AG09309 (cell line): ENCODE measurements at places on chromosomes 3 and 15.
A peak's percentile ranks its signal among the peaks of the same experiment; 100 is the strongest.

DNA sequence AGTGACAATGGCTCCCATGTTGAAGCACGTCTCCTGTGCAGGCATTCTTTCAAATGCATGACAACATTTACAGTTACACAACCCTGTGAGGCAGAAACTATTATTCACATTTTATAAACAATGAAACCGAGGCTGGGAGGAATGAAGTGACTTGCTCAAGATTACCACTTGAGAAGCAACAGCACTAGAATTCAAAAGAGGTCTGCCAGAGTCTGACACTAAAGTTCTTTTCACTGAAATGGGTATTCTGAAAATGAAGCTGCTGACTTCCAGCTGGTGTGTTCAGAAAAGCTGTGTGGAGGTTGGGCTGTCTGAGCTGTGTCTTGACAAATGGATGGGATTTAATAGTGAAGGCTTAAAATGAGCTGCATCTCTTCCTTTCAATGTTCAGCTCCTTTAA is 104.4 kb downstream of the THSD4 start:
- peak; percentile 76 for DNase-seq

DNA sequence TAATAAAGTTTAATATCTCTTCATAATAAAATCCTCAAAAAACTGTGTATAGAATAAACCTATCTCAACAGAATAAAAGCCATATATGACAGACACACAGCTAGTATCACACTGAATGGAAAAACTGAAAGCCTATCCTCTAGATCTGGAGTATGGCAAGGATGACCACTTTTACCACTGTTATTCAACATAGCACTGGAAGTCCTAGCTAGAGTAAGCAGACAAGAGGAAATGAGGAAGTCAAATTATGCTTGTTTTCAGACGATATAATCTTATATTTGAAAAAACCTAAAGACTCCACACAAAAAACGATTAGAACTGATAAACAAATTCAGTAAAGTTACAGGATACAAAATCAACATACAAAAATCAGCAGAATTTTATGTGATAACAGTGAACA is 57.4 kb upstream of the DIPK2A start:
- no peak for DNase-seq

DNA sequence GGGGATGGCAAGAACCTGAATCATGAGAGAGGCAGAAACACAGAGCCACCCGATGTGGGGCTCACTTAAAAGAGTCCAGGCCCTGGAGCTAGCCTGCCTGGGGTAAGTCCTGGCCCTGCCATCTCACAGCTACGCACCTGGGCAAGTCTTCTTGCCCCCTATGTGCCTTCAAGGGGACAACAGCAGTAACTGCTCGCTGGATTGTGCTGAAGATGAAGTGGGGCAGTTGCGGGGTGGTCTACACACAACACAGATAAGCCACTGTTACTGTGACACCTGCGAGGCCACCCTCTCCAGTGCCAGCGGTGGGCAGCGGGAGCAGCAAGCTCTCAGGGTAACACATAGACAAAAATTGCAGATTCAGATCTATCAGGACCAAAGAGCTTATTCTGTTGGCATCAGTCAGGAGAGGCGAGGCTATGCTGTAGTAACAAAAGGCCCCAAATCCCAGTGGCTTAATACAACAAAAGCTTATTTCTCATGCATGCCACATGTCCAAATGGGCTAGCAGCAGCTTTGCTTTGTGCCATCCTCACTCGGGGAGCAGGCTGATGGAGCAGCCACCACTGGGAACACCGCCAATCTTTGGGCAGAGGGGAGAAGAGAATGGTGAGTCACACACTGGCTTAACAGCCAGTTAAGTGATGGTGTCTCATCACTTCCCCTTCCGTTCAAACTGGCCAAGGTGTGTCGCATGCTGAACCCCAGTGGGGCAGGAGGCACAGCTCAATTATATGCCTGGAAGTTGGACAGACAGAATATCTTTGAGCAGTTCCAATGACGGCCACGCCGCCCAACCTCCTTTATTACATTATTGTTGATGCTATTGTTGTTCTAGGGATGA is 78.3 kb downstream of the WNT7A start:
- DNase-seq = no peak

GRCh38 chr3:71421820-71422566 is 161.5 kb downstream of the FOXP1 start:
- no peak for DNase-seq

- no peak for DNase-seq
Observed at GRCh38 chr3:146154316-146154715, 6.7 kb downstream of the PLOD2 start.

- no peak for DNase-seq
Observed at GRCh38 chr3:175105066-175105465, 245.9 kb downstream of the NAALADL2 start.

- DNase-seq = peak; percentile 98
Observed at GRCh38 chr3:27533718-27534573, 49.8 kb upstream of the SLC4A7 start.

DNA sequence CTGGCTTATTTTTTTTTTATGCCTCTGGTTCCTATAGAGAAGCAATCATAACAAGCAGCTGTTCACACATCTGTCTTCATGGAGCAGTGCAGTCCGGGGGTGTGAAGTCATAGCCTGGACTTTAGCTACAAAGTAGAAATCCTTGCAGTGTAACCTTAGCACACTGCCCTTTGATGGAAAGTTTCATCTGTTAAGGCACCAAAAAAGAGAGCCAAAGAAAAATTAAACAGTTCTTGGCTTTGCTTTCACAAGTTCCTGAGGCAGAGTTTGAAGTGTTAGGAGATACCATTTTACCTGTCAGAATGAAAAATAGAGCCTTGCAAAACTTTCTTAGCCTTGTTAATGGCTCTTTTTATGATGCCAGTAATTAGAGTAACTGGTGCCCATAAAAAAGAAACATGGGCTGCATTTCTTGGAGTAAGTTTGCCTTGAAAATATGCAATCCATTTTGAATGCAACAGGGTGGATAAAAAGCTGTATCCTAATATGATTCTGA is 84.1 kb downstream of the PIK3R4 start:
- no peak for DNase-seq

DNA sequence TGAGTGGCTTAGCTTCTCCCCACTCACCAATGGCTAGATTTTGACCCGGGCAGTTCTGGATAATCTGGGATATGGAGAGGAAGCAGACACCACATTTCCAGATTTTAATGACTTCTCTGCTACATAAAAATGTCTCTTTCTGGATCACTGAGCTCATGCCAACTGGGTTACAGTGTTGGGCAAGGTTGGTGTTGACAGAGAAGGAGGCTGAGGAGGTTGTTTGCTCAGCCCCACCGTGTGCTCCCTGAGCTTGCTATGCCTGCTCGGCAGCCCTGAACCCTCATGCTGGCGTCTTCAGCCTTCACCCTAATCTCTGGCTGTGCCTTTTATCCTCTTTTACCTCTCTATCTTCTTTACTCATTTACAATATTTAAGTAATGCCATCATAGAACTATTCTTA is 53.0 kb upstream of the KPNA4 start:
- no peak for DNase-seq

DNA sequence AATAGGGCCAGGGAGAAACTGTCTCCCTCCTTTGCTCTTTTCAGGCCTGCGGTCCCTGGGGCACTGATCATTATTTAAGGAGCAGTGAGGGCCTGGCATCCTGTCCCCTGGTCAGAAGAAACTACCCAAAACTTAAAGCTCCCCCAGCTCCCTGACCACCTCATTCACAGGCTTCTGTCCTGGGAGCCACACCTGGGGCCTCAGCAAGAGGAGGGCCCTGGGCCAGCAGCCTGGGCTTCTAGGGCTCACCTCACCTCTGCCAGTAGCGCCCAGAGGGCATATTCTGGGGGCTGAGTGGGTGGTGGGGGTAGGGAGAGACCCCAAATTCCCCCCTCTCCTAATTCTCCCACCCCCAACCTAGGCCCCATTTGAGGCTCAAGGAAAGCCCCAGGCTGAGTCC is 4.7 kb upstream of the GRM2 start:
- DNase-seq = no peak

- no peak for DNase-seq
Observed at GRCh38 chr3:45939341-45939771, 3.9 kb upstream of the CXCR6 start.

- no peak for DNase-seq
Observed at GRCh38 chr3:154783521-154783931, 296.6 kb upstream of the MME start.

- no peak for DNase-seq
Observed at GRCh38 chr3:42254566-42254965, 11.4 kb downstream of the CCK start.

GRCh38 chr3:48187579-48188265 is 495 bp downstream of the CDC25A start:
- no peak for DNase-seq

GRCh38 chr3:125037498-125038150 is 18.2 kb downstream of the HEG1 start:
- DNase-seq = no peak

GRCh38 chr15:25850154-25851111 is 12.7 kb downstream of the ATP10A start:
- DNase-seq = no peak

DNA sequence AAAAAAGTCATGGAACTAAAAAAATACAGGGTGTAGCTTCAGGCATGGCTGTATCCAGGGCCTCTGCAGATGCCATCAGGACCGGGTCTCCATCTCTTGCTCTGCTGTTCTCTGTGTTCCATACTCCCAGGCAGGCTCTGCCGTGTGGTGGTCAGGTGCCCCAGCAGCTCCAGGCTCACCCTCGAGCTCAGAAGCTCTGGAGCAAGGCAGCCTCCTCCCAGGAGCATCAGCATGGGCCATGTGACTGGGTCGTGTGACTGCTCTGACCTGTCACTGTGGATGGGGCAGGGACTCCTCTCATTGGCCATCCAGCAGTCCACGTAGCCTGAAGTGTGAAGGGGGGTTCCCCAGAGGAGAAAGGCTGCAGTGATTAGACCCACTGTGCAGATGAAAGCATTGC is 8.5 kb downstream of the FBLN2 start:
- no peak for DNase-seq

DNA sequence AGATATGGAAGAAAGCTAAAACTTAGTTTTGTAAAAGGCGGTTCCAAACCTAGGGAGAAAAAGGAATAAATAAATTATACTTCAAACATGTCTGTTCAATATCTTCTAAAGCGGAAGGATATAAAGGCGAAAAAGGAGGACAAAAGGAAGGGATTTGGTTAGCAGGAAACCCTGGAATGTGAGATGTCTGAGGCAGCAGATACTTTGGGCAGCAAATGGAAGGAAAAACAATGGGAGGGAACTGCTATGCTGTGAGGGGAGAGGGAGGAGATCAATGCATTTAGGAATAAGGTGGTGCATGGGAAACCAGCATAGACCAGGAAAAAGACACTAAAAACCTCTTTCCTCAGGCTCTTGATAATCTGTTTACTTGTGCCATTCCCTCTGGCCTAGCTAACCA is 120.8 kb downstream of the DNAH12 start:
- no peak for DNase-seq

DNA sequence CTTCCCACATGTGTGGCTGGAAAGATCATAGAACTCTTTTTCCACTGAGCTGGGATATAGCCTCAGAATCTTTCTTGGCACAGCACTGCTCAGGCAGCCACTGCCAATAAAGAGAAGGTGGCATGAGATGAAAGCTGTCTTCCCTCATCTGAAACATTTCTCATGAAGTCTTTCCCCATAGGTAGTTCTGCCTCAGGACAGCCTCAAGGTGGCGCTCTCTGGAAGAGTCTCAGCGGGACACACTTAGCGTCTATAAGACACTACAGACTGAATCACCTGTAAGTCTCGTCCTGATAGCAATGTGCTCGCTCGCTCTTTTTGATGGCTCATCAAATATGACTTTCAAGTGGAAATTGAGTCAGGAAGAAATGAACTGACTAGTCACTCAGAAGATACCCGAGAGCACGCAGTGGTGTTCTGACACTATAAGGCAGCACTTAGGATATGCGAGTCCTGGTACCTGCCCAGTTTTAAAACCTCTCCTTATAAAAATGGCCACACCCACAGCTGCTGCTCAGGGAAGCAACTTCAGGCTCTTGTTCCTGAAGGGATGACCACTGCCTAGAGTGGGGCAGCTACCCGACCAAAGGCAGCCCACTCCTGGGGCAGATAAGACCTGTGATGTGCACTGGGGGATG is 269.5 kb downstream of the SUCLG2 start:
- DNase-seq = no peak

- DNase-seq = no peak
Observed at GRCh38 chr15:90086868-90087268, 15.4 kb downstream of the IDH2 start.

GRCh38 chr3:11658180-11658579 is 14.5 kb upstream of the VGLL4 start:
- DNase-seq = no peak

GRCh38 chr3:119239206-119239820 is 1.4 kb downstream of the B4GALT4 start:
- no peak for DNase-seq

DNA sequence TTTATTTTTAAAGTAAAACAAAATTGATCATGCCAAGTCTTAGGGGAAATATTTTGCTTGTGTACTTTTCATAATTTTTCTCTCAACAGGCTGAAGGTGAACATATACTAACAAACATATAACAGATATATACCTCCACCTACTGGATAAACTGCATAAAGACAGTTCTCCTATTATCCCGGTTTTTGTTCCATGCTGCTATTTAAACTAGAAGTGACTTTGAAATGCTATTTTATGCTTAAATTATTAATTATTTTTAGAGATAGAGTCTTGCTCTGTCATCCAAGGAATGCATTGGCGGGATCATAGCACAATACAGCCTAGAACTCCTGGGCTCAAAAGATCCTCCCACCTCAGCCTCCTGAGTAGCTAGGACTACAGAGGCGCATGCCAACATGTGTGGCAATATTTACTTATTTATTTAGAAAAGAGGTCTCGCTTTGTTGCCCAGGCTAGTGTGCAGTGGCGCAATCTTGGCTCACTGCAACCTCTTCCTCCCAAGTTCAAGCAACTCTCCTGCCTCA is 49.8 kb downstream of the ST3GAL6 start:
- DNase-seq = no peak
